ENCODE measurements at places on chromosomes 1 and 21. TPM values are rescaled to one million over a fixed set of nuclear protein-coding genes. Genes with fewer than 3 reads are reported as not detected.

Gene MCOLN3
- 2.2 TPM for total RNA-seq

Gene CLIC4
- 9.1 TPM for total RNA-seq

Gene PDE4B
- total RNA-seq: 40.0 TPM

DNA sequence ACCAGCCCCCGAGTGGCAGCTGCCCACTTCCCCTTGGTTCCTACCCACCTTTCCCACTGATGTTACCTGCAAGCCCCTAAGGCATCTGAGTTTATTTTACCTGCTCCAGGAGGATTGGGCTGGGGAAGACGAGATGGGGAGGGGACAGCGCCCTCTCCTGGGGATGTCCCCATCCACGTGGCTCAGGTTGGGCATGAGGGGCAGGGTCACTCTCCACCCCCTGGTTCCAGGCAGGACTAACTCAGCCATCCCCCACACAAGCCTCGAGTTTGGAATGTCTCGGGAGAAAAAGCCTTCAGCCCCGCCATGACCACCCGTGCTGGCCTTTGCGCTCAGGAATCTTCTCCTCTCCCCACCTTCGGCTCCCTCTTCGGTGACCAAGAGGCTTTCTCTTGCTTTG is 90.0 kb downstream of the ARHGEF10L start:
- no peaks in the 10 kb centered on the region for H3K27me3 ChIP-seq
- no peaks in the 10 kb centered on the region for H3K4me1 ChIP-seq
- no peak for DNase-seq
- no peak overlapping the region for H3K4me3 ChIP-seq
- no peak overlapping the region for H3K27ac ChIP-seq

DNA sequence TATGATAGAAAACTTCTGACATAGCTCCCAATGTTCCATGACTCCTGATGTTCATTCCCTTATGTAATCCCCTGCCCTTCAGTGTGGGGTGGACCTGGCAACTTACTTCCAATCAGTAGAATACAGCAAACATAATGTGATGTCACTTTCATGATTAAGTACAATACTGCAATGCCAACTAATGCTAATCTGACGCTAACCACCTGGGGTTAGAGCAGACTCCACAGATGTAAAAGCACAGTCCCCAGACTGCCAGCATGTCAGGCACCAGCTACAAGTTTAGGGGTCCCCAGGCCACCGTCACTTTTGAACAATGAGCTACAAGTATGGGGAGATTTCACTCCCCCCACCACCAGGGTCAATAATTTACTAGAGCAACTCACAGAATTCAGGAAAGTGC is 32.3 kb upstream of the FBXO28 start:
- H3K27ac ChIP-seq: no peak overlapping the region
- H3K4me1 ChIP-seq: no peaks in the 10 kb centered on the region
- DNase-seq: no peak

- peaks cover 52% of the 10 kb centered on the region for H3K27me3 ChIP-seq
- DNase-seq: no peak
- H3K27ac ChIP-seq: no peak overlapping the region
- peaks cover 8% of the 10 kb centered on the region for H3K4me1 ChIP-seq
- no peaks in the 10 kb centered on the region for H3K36me3 ChIP-seq
- no peak overlapping the region for H3K4me3 ChIP-seq
Observed at GRCh38 chr1:17121881-17122280, 2.6 kb upstream of the PADI2 start.

- DNase-seq: no peak
- H3K27ac ChIP-seq: no peak overlapping the region
- no peak overlapping the region for H3K4me3 ChIP-seq
- H3K36me3 ChIP-seq: peaks cover 17% of the 10 kb centered on the region
- peaks cover 7% of the 10 kb centered on the region for H3K4me1 ChIP-seq
Observed at GRCh38 chr1:173996995-173997394, 25.2 kb downstream of the RC3H1 start.

DNA sequence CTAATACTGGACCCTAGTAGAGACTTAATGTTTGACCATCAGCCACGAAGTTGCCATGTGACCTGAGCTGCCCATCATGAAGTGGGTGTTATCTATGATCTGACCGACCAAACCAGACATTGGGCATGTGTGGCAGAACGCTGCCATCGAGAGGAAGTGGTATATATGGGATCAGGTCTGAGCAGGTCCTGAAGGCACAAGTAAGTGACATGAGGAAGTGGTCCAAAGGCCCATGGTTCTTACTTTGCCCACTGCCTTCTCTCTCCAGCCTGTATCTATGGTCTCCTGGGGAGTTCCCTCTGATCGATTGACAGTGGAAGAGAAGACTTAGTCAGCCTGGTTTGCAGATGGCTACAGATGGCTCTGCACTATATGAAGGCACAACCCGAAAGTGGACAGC is 7.9 kb downstream of the SPSB1 start:
- H3K36me3 ChIP-seq: no peaks in the 10 kb centered on the region
- peaks cover 13% of the 10 kb centered on the region for H3K27me3 ChIP-seq
- peaks cover 8% of the 10 kb centered on the region for H3K4me1 ChIP-seq
- H3K4me3 ChIP-seq: no peak overlapping the region

DNA sequence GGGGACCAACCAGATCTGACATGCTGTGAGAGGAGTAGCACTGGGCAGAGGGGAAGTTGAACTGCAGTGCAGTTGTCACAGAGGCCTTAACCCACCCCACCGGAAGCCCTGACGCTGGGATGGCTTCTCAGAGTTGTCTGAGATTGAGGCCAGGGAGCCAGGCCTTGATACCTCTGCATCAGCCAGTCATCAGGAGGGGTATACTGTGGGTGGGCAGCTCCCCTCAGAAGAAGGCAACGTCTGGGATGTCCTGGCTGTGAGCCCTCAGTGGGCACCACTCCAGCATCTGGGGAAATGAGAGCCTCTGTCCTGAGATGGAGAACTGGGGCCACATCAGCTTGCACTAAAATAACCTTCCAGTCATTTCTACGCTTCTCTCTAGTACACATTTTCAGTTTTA is 47.9 kb upstream of the BCAR3 start:
- no peak overlapping the region for H3K27ac ChIP-seq
- no peaks in the 10 kb centered on the region for H3K36me3 ChIP-seq
- H3K4me1 ChIP-seq: no peaks in the 10 kb centered on the region
- H3K27me3 ChIP-seq: peaks cover 7% of the 10 kb centered on the region
- H3K4me3 ChIP-seq: no peak overlapping the region

- peaks cover 8% of the 10 kb centered on the region for H3K4me1 ChIP-seq
- peaks cover 49% of the 10 kb centered on the region for H3K27me3 ChIP-seq
- no peak for DNase-seq
- no peaks in the 10 kb centered on the region for H3K36me3 ChIP-seq
Observed at GRCh38 chr1:237043846-237044636, 2.1 kb downstream of the RYR2 start.

DNA sequence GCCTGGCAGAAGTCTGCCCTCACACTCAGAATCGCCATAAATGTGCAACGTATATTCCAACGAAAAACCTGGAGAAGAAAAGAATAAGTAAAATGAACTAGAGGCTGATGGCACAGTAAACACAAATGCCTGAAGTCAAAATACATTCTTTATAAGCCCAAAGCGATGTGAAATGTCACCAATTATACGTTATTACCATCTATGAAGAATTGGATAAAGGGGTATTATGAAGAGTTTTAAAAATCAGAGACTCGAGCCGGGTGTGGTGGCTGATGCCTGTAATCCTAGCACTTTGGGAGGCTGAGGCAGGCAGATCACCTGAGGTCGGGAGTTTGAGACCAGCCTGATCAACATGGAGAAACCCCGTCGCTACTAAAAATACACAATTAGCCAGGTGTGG is 18.6 kb downstream of the PTP4A2 start:
- no peaks in the 10 kb centered on the region for H3K27me3 ChIP-seq
- peak overlapping the region; percentile 38 for H3K27ac ChIP-seq
- H3K4me1 ChIP-seq: peaks cover 51% of the 10 kb centered on the region
- DNase-seq: no peak

Gene CFHR5
- total RNA-seq: not detected

DNA sequence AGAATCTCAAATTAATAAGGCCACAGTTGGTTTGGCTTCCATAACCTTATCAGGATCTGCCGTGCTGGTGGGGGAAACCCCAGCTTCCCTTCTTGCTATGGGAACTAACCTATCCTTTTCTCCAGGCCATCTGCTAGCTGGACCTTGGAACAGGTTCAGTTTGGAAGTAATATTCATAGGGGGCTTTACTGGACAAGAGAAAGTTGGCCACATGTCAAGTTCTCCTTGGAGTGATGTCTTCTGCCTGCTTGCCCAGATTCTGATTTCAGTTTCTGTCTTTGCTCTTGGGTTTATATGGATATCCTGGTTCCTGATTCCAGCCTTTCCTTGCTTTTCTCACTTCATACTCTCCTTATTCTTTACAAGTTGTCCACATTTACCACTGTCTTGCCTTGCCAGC is 279.6 kb downstream of the ASTN1 start:
- no peaks in the 10 kb centered on the region for H3K27me3 ChIP-seq
- no peak overlapping the region for H3K4me3 ChIP-seq
- no peaks in the 10 kb centered on the region for H3K4me1 ChIP-seq
- H3K36me3 ChIP-seq: no peaks in the 10 kb centered on the region

- no peak for DNase-seq
- H3K4me3 ChIP-seq: no peak overlapping the region
- no peak overlapping the region for H3K27ac ChIP-seq
- no peaks in the 10 kb centered on the region for H3K27me3 ChIP-seq
- peaks cover 19% of the 10 kb centered on the region for H3K4me1 ChIP-seq
- peaks cover 8% of the 10 kb centered on the region for H3K36me3 ChIP-seq
Observed at GRCh38 chr1:184860985-184861754, 106.5 kb upstream of the EDEM3 start.

GRCh38 chr1:36372617-36373016 is 13.1 kb downstream of the STK40 start:
- H3K4me1 ChIP-seq: peaks cover 51% of the 10 kb centered on the region
- H3K4me3 ChIP-seq: no peak overlapping the region
- H3K27me3 ChIP-seq: no peaks in the 10 kb centered on the region
- peak overlapping the region; percentile 97 for H3K27ac ChIP-seq

- peaks cover 60% of the 10 kb centered on the region for H3K27me3 ChIP-seq
- DNase-seq: no peak
- H3K36me3 ChIP-seq: no peaks in the 10 kb centered on the region
- H3K27ac ChIP-seq: no peak overlapping the region
Observed at GRCh38 chr21:38476385-38476784, 21.9 kb downstream of the ERG start.

Gene RNPC3
- total RNA-seq: 47.8 TPM

GRCh38 chr1:16167331-16168143 is 11.7 kb upstream of the EPHA2 start:
- DNase-seq: peak; percentile 75
- H3K4me3 ChIP-seq: peak overlapping the region; percentile 56
- peaks cover 34% of the 10 kb centered on the region for H3K4me1 ChIP-seq
- peaks cover 52% of the 10 kb centered on the region for H3K27me3 ChIP-seq
- no peaks in the 10 kb centered on the region for H3K36me3 ChIP-seq
- no peak overlapping the region for H3K27ac ChIP-seq

- H3K36me3 ChIP-seq: peaks cover 39% of the 10 kb centered on the region
- H3K27ac ChIP-seq: no peak overlapping the region
- H3K27me3 ChIP-seq: no peaks in the 10 kb centered on the region
- DNase-seq: no peak
Observed at GRCh38 chr1:145757420-145757819, 38.1 kb downstream of the CD160 start.

Gene IGSF3
- total RNA-seq: 0.06 TPM

GRCh38 chr1:149845416-149845815 is 54.0 kb upstream of the BOLA1 start:
- H3K4me1 ChIP-seq: peaks cover 51% of the 10 kb centered on the region
- no peaks in the 10 kb centered on the region for H3K27me3 ChIP-seq
- peaks cover 37% of the 10 kb centered on the region for H3K36me3 ChIP-seq
- DNase-seq: no peak

Gene NPHS2
- not detected for total RNA-seq

Gene S100A1
- not detected for total RNA-seq

DNA sequence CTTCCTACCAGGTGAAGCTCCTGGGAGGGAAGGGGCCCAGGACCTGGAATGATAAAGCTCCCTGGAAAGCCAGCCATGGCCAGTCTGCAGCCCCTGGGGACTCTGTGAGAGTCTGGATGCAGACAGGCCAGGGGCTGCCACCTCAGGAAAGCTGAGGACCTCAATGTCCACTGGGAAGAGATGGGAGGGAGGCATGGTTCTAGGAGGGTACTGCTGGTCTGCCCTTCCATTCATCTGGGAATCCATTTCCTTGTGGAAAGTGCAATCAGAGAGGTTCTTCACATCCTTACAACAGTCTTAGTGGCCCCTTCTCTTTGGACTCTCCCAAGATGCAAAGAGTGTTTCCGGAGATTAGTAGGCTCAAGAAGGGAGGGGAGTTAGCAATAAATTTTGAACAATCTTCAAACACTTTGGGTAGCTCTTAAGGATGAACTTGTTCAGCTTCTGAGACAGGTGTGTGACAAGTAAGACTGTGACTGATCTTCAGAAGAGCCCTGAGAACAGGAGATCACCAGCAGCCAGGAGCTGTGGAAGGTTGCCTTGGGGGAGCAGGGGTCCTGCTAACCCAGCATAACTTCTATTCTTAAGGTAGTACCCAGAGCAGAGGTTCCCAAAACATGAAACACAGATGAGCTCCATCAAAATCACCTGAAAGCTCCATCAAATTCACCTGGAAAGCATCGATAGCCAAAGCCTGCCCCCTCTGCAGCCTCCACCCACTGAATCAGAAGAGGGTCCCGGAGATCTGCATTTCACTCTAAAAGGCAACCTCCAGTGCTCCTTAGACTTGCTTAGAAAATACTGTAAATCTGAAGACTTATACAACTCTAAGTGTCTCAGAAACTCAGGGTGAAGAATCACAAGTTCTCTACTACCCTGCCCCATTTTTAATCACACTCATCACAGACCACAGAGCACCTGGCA is 616 bp upstream of the LAX1 start:
- no peaks in the 10 kb centered on the region for H3K27me3 ChIP-seq
- H3K4me3 ChIP-seq: peak overlapping the region; percentile 94
- H3K27ac ChIP-seq: peak overlapping the region; percentile 99
- H3K36me3 ChIP-seq: peaks cover 11% of the 10 kb centered on the region
- DNase-seq: peak; percentile 34
- H3K4me1 ChIP-seq: peaks cover 38% of the 10 kb centered on the region

DNA sequence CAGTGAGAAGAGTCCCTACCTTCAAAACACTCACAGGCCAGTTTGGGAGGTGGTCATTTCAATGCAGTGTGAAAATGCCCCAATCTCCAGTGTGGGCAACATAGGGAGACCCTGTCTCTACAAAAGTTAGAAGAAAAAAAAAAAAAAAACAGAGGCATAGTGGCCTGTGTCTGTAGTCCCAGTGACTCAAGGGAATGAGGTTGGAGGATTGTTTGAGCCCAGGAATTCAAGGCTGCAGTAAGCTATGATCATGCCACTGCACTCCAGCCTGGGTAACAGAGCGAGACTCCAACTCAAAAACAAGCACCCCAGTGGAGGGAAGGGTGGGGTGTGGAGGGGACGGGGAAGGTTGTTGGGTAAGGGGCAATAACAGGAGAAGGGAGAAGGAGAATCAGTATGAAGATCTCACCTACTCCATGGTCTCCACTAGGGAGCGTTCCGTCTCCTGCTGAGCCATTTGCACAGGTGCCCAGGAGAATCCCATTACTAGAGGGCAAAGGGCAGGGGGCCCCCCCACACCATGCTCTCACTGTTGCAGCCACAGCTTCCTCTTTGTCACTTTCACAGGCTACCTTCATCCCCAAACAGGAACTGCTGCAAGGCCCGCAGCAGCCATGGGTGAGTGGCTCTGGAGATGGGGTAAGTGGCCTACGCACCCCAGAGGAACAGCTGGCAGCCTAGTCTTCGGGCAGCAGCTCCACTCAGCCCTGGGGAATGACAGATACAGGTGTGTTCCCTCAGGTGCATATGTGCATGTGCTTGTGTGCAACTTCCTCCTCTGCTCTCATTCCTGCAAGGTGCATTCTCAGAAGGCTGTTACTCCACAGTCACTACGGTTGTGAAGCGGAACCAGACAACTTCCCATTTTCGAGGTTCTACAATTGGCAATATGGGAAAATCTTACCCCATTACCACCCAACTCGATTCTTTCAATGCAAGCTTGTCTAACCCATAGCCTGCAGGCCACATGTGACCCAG is 87.9 kb upstream of the LYST start:
- peaks cover 31% of the 10 kb centered on the region for H3K4me1 ChIP-seq
- peak overlapping the region; percentile 74 for H3K27ac ChIP-seq
- H3K4me3 ChIP-seq: peak overlapping the region; percentile 46
- peaks cover 2% of the 10 kb centered on the region for H3K27me3 ChIP-seq
- peak; percentile 66 for DNase-seq

Measured in activated naive CD8-positive, alpha-beta T cell treated with anti-CD3 and anti-CD28 coated beads, Interleukin-2, amount 10 ng/mL, durations not matched to agents 7 days and 5 days (primary cell).